ENCODE measurements at places on chromosomes 4 and X.

GRCh38 chr4:169583563-169583962 is 28.8 kb downstream of the NEK1 start:
- DNase-seq: no peak

DNA sequence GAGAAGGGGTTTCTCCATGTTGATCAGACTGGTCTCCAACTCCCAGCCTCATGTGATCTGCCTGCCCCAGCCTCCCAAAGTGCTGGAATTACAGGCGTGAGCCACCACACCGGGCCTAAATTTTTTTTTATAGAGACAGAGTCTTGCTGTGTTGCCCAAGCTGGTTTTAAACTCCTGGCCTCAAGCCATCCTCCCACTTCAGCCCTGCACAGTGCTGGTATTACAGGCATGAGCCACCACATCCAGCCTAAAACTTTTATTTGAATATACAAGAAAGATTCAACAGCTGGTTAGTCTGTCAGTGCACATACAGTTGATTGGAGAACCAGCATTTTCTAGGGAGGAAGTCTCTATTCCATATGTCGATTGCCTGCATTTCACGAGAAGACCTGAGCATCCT is 91.2 kb downstream of the LRP2BP start:
- no peak for DNase-seq

- no peak for DNase-seq
Measured at GRCh38 chr4:160038615-160039014, 935.7 kb downstream of the RAPGEF2 start.

GRCh38 chr4:107977482-107977881 is 12.2 kb upstream of the HADH start:
- DNase-seq: no peak

GRCh38 chr4:186190581-186191199 is 677 bp upstream of the CYP4V2 start:
- DNase-seq: peak; percentile 42

- DNase-seq: no peak
Measured at GRCh38 chrX:19024366-19024765, 40.5 kb upstream of the PHKA2 start.

DNA sequence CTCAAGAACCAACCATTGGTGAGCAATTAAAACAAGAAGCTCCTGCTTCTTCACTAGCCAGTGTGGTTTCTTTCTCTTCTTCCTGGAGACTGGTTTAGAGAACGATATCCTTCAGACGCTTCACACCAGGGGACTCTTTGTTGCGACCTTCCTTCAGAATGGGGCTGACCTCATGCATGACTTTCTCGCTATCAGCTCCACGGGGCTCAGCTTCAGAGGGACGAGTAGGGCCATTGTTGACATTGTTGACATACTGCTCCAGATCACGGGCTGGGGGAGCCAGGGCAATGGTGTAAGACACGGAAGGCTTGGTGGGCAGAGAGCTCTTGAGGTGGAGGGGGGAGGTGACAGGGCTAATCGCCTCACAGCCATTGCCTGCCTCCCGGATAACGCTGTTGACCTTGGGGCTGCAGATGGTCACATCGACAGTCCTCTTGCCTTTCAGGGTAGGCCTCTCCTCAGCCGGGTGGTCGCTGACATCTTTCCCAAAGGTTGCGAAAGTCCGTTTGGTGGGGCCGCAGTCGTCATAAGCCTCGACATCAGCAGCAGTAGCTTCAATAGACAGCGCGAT is 113.8 kb downstream of the PCDH19 start:
- DNase-seq: no peak

DNA sequence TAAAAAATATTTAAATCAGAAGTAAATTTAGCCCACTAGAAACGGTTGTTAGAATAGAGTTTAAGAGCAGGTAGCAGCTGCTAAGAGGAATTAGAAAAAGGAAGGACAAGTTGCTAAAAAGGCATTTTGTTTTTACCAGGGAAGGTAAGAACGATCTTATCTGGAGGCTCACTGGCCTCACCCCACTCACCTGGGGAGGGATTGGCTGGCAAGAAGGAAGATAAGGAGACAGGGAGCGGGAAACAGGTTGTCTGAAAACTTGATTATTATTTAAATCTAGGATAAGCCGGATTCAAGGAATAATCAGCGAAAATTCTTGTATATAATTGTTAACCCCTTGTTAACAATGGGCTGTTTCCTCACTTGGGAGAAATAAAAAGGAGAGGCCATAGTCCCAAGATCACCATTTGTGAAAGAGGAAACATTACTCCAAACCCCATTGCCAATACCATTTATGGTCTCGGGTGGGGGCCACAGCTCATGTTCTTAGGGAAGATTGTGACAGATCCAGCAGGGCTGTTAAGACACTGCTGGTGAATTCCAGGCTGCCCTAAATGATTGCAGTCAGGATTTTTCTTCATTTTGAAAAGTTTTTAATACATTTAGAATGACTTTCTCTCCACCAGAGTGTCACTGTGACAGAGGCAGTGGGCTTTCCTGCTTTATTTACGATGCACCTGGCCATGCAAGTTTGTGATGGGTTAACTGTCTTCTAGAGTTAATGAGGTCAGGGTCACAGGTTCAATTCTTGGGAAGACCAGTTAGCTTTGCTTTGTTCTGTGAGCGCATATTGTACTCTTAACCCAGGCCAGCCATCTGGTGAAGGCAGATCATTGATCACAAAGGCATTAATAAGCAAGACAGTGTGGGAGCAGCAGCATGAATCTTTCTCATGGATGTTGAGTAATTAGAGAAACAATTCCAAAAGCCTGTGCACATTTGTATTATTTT is 106.6 kb downstream of the CEP135 start:
- no peak for DNase-seq

DNA sequence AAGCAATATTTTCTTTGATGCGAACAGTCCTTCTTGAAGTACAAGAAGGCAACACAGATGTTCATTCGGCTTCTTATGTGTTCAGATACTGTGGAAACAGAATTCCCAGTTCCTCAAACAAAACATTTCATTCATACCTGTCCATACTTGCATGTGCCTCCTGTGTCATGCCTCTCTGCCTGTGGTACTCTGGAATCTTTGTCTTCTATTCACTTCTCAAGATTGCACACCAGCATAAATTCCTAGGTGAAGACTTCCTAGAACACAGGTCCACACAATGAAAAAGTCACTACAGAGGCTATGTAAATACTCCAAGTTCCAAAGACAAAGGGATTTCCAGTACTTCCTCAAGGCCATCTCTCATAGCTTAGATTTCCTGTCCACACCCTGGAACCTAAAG is 367.2 kb downstream of the AFF2 start:
- no peak for DNase-seq

- DNase-seq: no peak
Measured at GRCh38 chr4:39718366-39719323, 20.7 kb downstream of the UBE2K start.

DNA sequence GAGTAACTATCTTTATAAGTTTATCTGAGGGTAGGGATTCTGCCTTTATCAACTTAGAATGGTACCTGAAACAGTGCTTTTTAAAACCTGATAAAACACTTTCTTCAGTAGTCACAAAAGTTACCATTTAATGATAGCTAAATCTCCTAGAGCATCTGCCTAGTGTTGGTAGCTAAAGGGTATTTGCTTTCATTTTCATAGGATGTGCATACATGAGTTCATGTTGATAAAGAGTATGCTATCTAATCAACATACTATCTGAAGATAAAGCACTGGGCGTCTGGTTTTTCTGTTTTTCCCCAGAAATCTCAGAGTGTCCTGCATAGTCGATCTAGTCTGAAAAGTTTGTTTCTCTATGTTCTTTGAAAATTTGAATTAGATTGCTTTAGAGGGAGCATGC is 75.1 kb downstream of the ADGRL3 start:
- DNase-seq: no peak

DNA sequence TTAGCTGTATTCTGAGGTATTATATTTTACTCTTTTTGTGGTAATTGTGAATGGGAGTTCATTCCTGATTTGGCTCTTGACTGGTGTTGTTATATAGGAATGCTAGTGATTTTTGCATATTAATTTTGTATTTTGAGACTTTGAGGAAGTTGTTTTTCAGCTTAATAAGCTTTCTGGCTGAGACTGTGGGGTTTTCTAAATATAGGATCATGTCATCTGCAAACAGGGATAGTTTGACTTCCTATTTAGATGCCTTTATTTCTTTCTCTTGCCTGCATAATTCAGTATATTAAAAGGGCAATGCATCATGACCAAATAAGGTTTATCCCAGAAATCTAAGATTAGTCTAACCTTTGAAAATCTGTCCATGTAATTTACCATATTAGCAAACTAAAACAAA is 44.7 kb upstream of the EPGN start:
- no peak for DNase-seq

GRCh38 chr4:25861951-25862410 is 807 bp downstream of the SEL1L3 start:
- no peak for DNase-seq

GRCh38 chr4:17812801-17813200 is 2.0 kb downstream of the NCAPG start:
- no peak for DNase-seq

DNA sequence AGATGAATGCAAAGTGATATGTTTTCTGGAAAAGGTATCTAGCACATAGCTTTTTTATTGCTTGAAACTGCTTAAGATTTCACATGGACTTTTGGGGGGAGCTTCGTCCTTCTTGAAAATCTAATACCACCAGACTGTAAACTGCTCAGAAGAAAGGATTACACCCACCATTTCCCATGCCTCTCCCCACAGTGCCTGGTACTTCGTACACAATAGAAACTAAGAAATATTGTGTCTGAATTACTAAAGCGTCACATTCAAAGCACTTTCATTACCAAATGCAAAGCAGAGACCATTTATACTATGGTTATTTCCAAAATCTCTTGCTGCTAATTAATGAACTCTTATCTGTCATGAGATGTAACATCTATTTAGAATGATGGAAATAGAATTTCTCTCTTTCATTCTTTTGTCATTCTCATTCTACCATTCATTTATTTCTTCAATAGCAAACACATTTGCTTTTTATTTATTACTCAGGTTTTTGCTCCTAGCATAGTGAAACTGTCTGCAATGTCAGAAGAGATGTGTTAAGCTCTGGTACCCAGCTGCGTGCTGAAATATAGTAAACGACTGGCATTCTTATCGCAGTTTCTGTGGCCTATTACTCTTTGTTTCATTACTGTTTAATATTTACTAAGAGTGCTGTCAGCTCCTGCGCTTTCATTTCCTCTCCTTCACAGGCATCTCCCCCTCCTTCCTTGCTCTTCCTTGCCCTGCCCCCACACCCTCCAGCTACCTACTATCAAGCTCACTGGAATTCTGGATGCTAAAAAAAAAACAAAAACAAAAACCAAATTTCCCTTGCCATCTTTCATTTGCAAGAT is 51.4 kb upstream of the RAPGEF2 start:
- DNase-seq: no peak

DNA sequence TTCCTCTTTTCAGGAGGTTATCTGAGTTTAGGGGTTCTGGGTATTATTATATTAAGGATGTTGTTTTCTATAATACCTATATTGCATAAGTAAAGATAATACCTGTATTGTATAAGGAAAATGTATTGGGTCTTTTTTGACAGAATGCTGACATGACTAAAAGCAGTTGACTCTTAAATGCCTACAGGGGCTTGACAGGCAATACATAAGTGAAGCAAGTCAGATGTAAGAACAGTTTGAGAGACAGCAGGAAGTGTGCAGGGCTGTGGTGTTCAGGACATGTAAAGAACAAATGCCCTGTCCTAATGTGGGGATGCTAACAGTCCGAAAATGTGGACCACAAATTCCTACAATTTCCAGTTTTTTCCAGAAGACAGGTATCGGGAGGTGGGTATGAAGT is 30.2 kb upstream of the NDST3 start:
- no peak for DNase-seq

DNA sequence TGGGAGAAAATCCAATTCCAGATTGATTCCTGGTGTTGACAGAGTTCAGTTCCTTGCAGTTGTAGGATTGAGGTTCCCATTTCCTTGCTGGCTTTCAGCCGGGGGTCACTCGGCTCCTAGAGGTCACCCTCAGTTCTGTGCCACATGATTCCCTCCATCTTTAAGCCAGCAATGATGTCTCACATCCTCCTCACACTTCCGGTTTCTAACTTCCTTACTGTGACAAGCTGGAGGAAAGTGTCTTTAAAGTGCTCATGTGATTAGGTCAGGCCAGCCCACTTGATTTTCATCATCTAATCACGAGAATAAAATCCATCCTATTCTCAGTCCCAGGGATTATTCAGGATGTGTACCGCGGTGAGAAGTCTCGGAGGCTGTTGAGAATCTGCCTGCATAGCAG is 19.4 kb upstream of the SMIM31 start:
- DNase-seq: peak; percentile 59

DNA sequence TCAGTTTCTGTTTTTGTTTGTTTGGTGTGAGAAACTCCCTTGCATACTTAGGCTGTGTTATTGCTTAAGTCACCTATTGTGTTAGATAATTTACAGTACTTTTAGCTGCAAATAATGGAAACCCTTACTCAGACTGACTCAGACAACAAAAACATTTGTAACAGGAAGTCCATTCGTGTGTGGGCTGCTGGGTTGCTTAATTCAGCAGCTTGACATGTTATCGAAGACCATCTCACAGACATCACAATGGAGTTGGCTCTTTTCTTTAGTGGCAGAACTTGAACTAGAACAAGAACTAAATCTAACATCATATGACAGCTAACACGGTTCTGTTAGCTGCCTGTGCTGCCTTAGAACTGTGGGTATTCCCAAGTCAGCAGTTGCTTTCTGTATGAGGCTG is 9.9 kb upstream of the GABRE start:
- peak; percentile 54 for DNase-seq

DNA sequence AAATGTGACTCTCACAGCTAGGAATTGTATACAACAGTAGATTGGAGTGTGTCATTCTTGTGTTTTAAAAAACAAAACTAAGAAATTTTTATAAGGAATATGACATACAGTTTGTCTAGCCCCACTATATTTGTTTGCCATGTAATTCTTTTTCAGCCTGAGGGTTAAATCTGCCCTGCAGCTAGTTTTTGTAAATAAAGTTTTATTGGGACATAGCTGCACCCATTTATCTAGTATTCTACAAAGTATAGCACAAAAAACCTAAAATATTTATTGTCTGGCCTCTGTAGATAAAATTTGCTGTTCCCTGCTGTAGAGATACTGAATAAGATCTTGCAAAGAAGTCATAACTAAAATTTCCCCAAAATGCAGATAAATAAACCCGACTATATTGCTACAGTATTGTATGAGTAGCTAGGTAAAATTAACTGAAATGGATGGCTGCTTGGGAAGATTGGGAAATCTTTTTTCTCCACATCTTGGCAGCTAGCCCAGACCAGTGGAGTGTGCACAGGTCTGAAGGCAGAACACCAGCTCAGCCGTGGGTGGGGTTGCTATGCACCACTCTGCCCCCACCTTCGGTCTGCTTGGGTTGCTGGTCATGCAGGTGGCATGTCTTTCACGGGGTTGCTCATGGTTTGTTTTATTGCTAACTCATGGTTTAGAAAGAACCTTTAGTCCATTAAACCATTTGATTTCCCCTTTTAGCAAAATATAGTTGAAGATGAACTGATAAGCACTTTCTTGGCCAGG is 127.9 kb downstream of the KLHL8 start:
- DNase-seq: peak; percentile 95

- DNase-seq: no peak
Measured at GRCh38 chr4:158192439-158193158, 17.7 kb upstream of the TMEM144 start.

DNA sequence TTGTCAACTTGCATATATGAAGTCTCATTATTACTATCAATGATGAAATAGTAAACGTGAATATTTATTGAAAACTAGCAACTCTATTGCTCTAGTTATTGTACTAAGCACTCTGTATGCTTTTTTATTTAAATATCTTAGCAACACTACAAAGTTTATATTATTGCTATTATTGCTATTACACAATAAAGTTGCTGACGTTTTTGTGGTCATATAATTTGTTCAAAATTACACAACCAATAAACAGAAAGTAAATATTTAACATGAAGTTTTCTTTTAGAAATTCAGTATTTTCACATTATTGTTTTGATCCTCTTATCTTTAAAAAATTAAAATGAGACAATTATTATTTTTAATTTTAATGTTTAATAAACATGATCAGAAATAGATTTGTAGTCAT is 1521.1 kb upstream of the PCDH7 start:
- DNase-seq: no peak

All from HL-60 (cell line).